ENCODE measurements at places on chromosomes 16 and 17. TPM values are rescaled to one million over a fixed set of nuclear protein-coding genes. Genes with fewer than 3 reads are reported as not detected.

GINS2 gene
- 16.1 TPM for total RNA-seq

BAIAP3 gene
- 1.4 TPM for total RNA-seq

KRTAP4-4 gene
- not detected for total RNA-seq

IL17C gene
- total RNA-seq, result 1.4 TPM

HEATR3 gene
- 13.3 TPM for total RNA-seq

XAF1 gene
- 6.3 TPM for total RNA-seq

FOXJ1 gene
- total RNA-seq, result not detected

SPATA22 gene
- 0.71 TPM for total RNA-seq

RAD51C gene
- total RNA-seq, result 20.2 TPM

SPN gene
- not detected for total RNA-seq

SDR42E1 gene
- total RNA-seq, result 0.35 TPM

CCT6B gene
- 0.89 TPM for total RNA-seq

C1QTNF8 gene
- total RNA-seq, result not detected

ASGR1 gene
- 3.5 TPM for total RNA-seq

NPIPA8 gene
- total RNA-seq, result not detected

TMEM220 gene
- 2.9 TPM for total RNA-seq

PHOSPHO1 gene
- total RNA-seq, result not detected

CHRNE gene
- 0.86 TPM for total RNA-seq

SLC2A4 gene
- not detected for total RNA-seq

GDPD3 gene
- total RNA-seq, result 0.89 TPM

PDE6G gene
- 3.2 TPM for total RNA-seq

PDF gene
- total RNA-seq, result 24.8 TPM

SULT1A4 gene
- total RNA-seq, result 9.2 TPM

NPTX1 gene
- 0.35 TPM for total RNA-seq

TMIGD1 gene
- not detected for total RNA-seq

SDR42E2 gene
- not detected for total RNA-seq

SLFN14 gene
- total RNA-seq, result not detected

GFAP gene
- 0.53 TPM for total RNA-seq

HSD17B1 gene
- 4.6 TPM for total RNA-seq

FBXO39 gene
- total RNA-seq, result 1.9 TPM

SREBF1 gene
- 127 TPM for total RNA-seq

CCL8 gene
- total RNA-seq, result not detected

COG7 gene
- total RNA-seq, result 15.2 TPM

NT5C gene
- 120 TPM for total RNA-seq

WNK4 gene
- total RNA-seq, result 13.6 TPM

CCL3 gene
- not detected for total RNA-seq

DOC2B gene
- total RNA-seq, result not detected

KRT25 gene
- not detected for total RNA-seq

CLTC gene
- 302 TPM for total RNA-seq

CLDN9 gene
- total RNA-seq, result not detected

NPIPB2 gene
- not detected for total RNA-seq

ZNF469 gene
- total RNA-seq, result 1.8 TPM

GPR179 gene
- total RNA-seq, result not detected

CCDC154 gene
- total RNA-seq, result not detected

KRTAP4-9 gene
- not detected for total RNA-seq

SOCS1 gene
- total RNA-seq, result 5.5 TPM

ANKFY1 gene
- 11.0 TPM for total RNA-seq

MYH3 gene
- under 0.01 TPM for total RNA-seq

NLE1 gene
- 14.7 TPM for total RNA-seq

RNF213 gene
- 36.9 TPM for total RNA-seq

KCNJ12 gene
- total RNA-seq, result not detected

MAP3K3 gene
- total RNA-seq, result 23.7 TPM

Data from myometrial cell (primary cell).